Motor neuron (in vitro differentiated cells): ENCODE measurements at places on chromosomes 2 and 18.

DNA sequence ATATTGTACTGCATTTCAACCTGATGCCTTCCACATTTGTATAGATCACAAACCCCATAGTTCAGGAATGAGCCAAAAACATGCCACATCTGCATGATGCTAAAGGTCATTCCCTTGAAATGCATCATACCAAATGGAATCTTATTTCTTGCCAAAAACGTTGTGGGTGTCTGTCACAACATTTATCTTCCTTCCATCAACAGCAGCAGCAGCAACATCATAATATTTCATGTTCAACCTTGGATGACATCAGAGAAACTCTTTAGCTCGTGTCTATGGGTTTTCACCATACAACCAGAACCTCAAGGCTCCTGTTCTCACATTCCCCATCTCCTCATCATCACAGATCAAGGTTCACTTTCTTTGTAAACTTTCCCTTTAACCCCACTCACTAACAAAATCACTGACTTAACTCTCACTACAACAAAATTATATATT is 221.3 kb upstream of the CTAGE1 start:
- no peak for ATAC-seq

DNA sequence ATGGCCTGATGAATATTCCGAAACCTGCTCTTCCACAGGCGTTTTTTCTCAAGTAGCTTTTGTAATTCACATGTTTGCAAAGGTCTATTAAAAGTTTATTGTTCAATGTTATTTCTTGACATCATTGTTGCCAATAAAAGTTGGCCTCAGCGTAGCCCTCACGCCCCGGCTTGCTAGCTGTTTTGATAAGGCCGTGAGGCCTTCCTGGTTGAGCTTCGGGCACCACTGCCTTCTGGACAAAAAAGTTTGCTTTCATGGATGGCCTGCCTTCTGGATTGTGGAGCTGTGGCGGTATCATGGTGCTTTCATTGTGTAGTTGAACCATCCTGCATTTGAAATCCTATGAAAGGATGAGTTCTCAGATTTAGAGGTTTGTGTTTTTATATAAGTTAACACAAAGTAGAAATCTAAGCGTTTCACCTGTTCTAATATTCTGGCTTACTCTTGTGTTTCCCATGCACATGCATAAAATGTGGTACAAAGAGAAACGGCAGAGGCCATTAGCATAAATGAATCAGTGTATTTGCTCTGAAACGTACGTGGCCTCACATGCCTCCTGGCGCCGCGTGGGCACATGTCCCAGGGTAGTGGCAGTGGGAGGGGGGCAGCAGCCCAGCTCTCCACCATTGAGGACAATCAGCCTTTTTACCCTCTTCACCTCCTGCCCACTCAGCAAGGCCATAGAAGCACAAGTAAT is 134.5 kb downstream of the NCK2 start:
- ATAC-seq: no peak

- no peak for ATAC-seq
Observed at GRCh38 chr2:120299561-120299960, 46.4 kb upstream of the INHBB start.

- no peak for ATAC-seq
Observed at GRCh38 chr2:159046966-159047365, 78.5 kb downstream of the TANC1 start.

GRCh38 chr18:8073167-8073566 is 506.1 kb downstream of the PTPRM start:
- ATAC-seq: no peak

- no peak for ATAC-seq
Observed at GRCh38 chr2:83464444-83464843, 994.6 kb downstream of the SUCLG1 start.

GRCh38 chr18:58484989-58485981 is 143.6 kb downstream of the ALPK2 start:
- ATAC-seq: peak; percentile 90

DNA sequence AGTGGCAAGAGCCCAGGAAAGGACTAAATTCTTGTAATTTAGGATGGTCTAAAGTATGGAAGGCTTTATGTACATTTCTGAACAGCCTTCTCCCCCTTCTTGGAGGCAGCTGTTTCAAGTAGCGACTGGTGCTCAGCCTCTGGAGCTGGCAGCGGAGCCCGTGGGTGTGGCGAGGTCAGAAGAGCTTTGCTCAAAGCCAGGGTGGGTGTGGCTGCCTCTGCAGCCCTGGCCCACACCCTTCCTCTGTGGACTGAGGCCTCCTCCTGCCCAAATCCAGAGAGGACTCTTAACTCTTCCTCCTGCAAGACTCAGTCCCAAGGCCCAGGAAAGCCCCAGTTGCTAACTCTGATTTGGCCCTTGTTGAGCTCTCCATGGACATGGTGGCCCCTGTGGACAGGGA is 202.1 kb upstream of the REV1 start:
- ATAC-seq: peak; percentile 97

DNA sequence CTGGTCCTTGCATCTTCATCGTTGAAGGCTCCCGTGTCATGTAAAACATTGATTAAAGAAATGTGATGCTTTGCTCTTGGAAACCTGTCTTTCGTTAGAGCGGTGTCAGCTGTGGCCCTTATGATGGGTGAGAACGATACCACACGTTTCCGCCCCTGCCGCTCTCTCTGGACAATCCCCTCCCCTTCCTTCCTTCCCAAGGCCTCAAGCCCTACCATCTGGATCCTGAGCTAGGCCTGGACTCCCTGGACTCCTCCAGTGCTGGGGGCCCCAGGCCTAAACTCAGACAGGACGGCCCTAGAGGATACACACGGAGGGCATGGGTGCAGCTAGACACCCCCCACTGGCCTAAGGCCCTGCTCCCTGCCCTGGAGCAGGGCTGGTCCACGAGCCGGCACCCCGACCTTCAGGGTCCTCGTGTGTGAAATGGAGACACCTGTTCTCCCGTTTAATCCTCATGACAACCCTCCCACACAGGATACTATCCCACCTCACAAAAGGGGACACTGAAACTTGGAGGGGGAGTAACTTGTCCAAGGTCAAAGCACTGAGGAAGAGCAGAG is 13.2 kb downstream of the BIN1 start:
- ATAC-seq: no peak
